Esophagus muscularis mucosa (tissue), 4 donors: ENCODE measurements at places on chromosomes 4 and X. TPM values are rescaled to one million over a fixed set of nuclear protein-coding genes. Genes with fewer than 3 reads are reported as not detected.

FOXP3 gene
- total RNA-seq: not detected

DNA sequence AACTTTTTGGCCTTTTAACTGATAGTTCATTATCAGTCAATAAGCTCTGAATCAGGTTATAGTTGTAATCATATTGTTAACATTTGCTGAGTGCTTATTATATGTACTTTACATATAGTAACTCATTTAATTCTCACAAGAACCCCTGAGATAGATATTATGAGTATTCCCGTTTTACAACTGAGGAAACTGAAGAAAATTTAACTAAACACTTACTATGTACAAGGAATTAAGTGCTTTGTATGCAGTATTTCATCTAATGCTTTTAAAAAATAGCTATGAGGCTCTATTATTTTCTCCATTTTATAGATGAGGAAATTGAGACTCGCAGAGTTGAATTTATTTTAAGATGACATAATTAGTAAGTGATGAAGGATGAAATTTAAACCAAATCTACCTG is 27.7 kb upstream of the FGF2 start:
- DNase-seq: no peak

MAGEC2 gene
- not detected for total RNA-seq

GRCh38 chr4:187887906-187888305 is 107.7 kb upstream of the ZFP42 start:
- DNase-seq: no peak

DNA sequence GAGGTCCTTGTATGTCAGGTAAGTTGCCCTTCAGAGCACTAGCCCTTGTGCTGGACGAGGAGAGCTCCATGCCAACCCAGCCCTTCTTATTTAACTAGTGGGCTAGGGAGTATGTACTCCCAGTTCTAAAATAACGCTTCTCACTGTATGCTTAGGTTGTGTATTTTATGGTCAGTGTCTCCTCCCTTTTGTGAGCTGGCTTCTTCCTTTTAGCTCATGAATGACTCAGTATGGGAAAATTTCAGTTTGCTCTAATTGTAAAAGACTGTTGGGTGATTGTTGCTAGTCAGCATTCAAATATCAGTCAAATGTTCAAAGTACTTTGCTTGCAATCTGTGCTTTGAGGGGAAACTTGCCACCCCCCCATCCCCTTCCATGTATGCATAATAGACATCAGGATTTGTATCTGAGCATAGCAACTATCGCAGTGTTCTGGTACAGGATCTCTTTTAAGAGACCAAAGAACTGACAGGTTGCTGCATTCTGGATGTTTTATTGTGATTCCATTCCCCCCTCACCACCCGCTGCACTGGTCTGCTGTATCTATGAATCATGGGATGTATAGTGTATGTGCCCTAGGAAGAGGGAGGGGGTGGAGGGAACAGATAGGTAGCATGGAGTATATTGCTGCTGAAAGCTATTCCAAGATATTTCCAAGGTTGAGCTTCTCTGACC is 34.7 kb downstream of the DLG3 start:
- no peak for DNase-seq

- no peak for DNase-seq
Measured at GRCh38 chrX:118839334-118839958, 15.8 kb downstream of the ZCCHC12 start.

SLC26A1 gene
- 0.06 TPM for total RNA-seq

TRIM2 gene
- total RNA-seq: 31.3 TPM

DDX53 gene
- total RNA-seq: not detected

GRCh38 chr4:120130786-120131185 is 64.1 kb upstream of the MAD2L1 start:
- DNase-seq: no peak

TCEAL6 gene
- 0.40 TPM for total RNA-seq

USP38 gene
- 25.5 TPM for total RNA-seq

DNA sequence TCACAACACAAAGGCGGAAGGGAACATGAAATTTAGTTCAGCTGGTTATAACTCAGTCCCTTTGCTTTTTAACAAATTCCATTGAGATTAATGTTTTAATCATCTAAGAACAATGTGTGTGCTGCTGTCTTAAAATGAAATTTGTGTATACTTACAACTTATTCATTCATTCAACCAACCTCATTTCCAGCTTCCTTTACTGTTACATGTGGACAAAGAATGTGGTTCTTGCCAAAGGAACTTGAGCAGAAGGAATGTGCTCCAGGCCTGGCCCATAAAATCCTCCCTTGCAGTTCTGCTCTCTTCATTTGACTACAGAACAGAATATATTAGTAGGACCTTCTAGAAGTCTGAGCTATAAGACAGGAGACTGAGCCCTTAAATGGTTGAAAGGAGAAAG is 176.8 kb upstream of the GLRA2 start:
- DNase-seq: no peak

LRIT3 gene
- total RNA-seq: 0.17 TPM

LONRF3 gene
- 16.2 TPM for total RNA-seq

DNA sequence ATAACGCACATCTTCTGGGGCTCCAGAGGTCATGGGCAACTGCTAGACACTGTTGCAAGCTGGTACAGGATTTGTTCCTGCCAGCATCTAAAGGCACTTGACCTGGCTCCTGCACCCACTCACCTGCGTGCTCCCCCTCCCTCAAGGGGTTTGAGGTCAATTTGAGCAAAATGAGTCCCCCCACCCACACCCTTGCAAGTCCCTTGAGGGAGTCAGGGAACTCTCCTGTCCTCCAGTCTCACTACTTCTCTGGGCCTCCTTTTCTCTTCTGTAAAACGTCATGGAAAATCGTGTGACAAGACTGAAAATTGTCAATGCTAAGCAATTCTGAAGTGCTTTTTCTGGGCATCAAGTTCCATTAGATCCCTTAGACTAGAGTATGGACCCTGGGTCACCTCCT is 39.9 kb upstream of the PGK1 start:
- DNase-seq: no peak

ENPEP gene
- total RNA-seq: 4.3 TPM

DNA sequence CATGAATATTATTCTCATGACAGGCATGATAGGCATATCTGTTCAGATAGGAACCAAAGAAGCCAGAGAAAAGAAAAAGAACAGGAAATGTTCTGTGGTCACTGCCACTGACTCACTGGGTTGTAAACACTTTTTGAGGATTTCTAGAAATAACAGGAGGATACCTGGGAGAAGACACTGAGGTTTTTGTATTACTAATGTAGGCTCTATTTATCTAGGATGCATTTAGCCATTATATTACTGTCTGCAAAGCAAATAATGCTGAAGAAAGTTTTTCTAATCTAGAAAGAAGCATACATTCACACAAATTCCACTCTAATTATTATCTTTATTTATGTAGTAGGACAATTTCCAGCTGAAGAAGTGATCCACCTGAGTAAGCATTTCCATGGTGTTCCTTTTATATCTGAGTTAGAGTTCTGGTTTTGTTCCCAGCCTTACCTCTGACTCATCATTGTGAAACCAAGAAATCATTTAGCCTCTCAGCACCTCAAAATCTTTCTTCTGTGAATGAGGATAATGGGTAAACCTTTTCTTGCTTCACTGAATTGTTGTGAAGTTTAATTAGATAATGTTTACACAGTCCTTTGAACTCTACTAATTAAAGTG is 40.2 kb upstream of the EPGN start:
- DNase-seq: no peak

DNA sequence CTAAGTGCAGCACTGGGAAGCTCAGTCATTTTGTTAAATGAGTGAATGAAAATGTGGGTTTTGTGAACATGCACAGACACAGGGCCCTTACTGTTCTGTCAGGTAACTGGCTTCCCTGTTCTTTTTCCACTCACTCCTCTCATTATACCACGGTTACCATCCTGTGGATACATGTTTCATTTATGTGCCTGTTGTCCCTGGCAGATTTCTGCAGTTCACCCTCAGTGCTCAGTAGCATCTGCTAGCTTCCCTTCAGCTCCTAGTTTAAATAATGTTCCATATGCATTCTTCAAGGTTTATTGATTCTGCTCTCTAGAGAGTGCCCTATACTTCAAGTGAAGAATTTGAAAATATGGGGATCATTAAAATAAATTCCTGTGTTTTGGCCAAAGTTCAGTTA is 1634.3 kb upstream of the ADGRL3 start:
- DNase-seq: no peak

MAGEA2 gene
- total RNA-seq: not detected

- DNase-seq: no peak
Measured at GRCh38 chr4:140968371-140968770, 164.9 kb downstream of the RNF150 start.

DNA sequence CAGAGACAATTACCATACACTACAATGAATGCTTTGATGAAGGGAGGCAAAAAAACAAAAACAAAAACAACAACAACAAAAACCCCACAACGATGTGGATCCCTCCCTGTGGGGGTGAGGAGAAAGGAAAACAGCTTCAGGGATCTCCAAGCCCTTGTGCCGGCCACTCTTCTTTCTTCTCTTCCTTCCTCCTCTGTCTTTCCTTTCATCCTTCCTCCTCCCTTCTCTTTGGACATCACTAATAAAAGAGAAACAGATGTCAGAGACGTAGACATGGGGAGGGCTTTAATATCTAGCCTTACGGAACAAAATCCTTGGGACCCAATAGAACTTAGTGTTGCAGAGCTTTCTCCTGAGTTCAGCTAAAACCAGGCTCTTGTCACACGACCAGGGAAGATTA is 18.8 kb upstream of the STX18 start:
- DNase-seq: no peak

NEIL3 gene
- total RNA-seq: 0.50 TPM

FGD1 gene
- 4.6 TPM for total RNA-seq

DNA sequence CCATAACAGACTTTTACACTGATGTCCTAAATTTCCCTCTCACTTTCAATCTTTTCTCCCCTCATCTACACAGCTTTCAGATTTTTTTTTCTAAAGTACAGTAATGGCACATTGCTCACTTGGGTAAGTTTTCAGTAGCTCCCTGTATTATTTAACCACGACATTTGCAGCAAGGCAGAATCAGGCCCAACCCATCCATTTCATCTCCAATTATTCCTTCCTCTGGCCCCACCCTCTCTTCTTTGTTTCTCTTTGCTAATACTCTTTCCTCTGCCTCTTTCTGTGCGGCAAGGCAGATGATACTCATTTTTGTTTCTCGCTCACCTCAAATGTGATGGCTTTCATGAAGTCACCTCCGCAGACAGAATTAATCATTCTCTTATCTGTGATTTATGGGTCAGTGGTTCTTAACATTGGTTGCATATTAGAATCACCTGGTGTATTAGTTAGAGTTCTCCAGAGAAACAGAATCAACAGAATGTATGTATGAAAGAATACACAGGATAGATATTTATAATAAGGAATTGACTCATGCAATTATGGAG is 43.4 kb upstream of the GATB start:
- no peak for DNase-seq

- DNase-seq: no peak
Measured at GRCh38 chr4:180217070-180217469, 2026.1 kb upstream of the TENM3 start.

MAGEE2 gene
- total RNA-seq: not detected

DNA sequence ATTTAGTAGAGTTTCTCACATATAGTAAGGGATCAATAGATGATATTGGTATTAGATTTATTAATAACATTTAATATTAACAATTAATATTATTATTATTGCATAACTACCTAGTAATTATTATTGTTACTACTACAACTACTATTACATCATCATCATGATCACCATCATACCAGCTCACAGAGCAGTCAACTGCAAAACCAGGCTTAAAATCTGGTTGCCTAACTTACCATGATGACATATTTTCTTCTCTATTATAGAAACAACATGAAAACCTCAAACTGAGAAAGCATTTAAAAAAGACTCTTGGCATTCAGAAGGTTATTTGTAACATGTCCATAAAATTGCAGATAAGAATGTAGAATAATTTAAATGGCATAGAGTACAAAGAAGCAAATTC is 247.0 kb upstream of the TTC29 start:
- DNase-seq: no peak

DNA sequence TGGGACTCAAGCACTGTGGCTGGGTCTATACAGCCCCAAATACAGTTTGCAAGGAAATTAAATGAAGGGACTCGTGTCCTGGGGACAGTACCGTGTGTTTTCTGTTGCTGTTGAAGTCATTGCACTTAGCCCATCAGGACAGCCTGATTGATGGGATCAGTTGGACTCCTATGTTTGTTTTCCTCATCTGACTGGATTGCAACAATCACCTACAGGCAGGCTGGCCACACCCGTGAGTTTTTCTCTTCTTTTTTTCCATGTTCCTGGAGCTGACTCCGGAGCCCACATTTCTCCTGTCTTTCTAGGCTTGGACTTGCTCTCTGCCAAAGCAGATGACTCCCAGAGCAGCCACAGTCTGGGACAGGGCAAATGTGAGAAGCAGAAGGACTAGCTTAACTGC is 38.1 kb downstream of the RTL9 start:
- DNase-seq: no peak

KLB gene
- not detected for total RNA-seq

DNA sequence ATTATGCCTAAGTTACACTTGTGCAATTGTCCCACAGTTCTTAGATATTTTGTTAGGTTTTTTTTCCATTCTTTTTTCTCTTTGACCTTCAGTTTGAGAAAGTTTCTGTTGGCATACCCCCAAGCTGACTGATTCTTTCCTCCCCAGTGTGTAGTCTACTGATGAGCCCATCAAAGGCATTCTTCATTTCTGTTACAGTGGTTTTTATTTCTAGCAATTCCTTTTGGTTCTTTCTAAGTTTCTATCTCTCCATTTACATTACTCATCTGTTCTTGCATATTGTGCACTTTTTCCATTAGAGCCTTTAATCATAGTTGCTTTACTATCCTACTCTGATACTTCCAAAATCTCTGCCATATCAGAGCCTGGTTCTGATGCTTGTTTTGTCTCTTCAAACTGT is 31.9 kb downstream of the CASP6 start:
- no peak for DNase-seq

TRIM60 gene
- not detected for total RNA-seq

GRCh38 chrX:13598877-13599276 is 29.5 kb downstream of the EGFL6 start:
- DNase-seq: no peak

SMIM31 gene
- total RNA-seq: not detected

BTC gene
- 83.0 TPM for total RNA-seq

- DNase-seq: no peak
Measured at GRCh38 chr4:25839687-25840086, 23.1 kb downstream of the SEL1L3 start.

GRCh38 chrX:14670819-14671218 is 141.5 kb downstream of the GLRA2 start:
- DNase-seq: no peak

GRCh38 chr4:130026185-130026584 is 930.2 kb downstream of the C4orf33 start:
- no peak for DNase-seq

GPR143 gene
- 0.29 TPM for total RNA-seq

- no peak for DNase-seq
Measured at GRCh38 chrX:72080150-72080549, 51.6 kb downstream of the RTL5 start.

DNA sequence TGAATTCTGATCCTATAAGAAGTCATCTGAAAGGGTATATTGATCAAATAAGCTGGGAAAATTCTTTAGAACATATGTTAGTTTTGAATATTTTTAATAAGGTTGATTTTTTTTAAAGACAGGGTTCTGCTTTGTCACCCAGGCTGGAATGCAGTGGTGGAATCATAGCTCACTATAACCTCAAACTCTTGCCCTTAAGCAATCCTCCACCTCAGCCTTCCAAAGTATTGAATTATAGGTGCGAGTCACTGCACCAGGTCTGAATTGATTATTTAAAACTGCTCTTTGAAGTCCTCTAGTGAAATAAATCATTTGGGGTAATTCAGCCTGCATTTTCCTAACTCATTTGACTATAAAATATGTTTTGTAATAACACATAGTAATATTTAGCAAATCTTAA is 812.3 kb downstream of the PDHA2 start:
- no peak for DNase-seq

NSG1 gene
- total RNA-seq: 5.1 TPM

STARD8 gene
- 11.3 TPM for total RNA-seq

GRCh38 chr4:115972967-115973366 is 859.5 kb upstream of the NDST4 start:
- no peak for DNase-seq
